ENCODE measurements at places on chromosomes 16 and 17.
A peak's percentile ranks its signal among the peaks of the same experiment; 100 is the strongest.

- no peak for DNase-seq
These were observed 48.1 kb downstream of the KSR1 start for GRCh38 chr17:27504188-27504995.

- no peak for DNase-seq
These were observed 7.3 kb downstream of the CACNA1H start for GRCh38 chr16:1159973-1160772.

DNA sequence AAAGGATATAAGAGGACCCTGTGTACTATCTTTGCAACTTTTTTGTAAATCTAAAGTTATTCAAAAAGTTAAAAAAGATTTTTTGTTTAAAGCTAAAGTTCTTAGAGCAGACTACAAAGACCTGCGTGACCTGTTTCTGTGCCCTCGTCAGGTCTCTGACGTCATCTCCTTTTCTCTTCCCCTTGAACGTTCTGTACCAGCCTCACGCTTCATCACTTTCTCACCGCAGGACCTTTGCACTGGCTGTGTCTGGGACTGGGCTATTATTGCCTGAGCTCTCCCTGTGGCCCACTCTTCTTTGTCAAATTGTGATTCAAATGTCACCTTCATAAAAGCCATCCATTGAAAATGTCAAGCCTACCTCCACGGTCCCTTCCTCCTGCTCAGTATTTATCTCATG lies 222.8 kb downstream of the RBFOX1 start:
- DNase-seq, result no peak

GRCh38 chr17:62821189-62822079 lies 13.3 kb upstream of the MARCHF10 start:
- no peak for DNase-seq

DNA sequence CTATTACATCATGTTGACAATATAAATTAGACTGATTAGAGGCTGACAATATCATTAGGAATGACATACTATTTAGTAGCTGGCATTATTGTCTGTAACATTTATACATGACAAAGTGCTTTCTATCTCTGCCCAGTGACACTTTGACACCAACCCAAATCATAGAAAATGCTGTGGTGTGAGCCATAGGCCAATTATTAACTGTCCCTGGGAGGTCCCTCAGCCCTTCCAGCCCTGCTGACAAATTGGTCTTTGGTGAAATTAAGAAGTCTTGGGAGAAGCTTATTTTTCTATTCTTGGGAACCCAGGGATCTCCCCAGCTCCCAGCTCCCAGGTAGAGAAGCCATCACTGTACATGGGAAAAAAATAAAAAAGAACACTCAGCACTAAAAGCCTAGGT lies 179.6 kb downstream of the AIPL1 start:
- DNase-seq, result no peak

DNA sequence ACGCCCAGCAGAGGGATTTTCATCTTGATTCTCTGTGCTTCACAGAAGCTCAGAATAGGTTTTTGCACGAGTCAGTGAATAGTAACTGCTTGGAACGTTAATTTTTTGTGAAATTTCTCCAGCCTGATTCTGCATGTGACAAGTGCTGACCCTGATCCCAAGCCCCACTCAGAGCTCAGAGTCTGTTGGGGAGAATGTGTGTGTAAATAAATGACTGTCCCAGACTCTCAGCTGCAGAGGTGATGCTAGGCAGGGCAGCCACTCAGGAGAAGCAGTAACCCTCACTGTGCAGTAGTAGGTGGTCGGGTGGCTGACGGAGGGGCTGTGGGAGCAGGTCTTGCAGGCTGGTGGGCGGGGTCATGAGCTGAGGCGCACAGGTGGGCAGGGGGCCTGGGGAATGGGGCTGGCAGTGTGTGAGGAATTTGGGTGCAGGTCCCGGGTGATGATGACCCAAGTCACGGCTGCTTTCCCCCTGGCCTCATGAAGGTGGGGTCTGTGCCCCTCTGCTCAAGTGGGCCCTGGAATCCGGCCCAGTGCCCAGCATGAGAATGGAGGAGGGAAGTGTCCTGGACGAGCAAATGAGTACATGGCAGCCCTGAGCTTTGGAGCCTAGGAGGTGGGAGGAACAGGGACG lies 16.3 kb upstream of the FOXK2 start:
- no peak for DNase-seq

GRCh38 chr16:10465821-10466220 lies 80.0 kb downstream of the ATF7IP2 start:
- DNase-seq, result no peak

GRCh38 chr17:36105781-36106492 lies 2.3 kb downstream of the CCL4 start:
- DNase-seq, result no peak

DNA sequence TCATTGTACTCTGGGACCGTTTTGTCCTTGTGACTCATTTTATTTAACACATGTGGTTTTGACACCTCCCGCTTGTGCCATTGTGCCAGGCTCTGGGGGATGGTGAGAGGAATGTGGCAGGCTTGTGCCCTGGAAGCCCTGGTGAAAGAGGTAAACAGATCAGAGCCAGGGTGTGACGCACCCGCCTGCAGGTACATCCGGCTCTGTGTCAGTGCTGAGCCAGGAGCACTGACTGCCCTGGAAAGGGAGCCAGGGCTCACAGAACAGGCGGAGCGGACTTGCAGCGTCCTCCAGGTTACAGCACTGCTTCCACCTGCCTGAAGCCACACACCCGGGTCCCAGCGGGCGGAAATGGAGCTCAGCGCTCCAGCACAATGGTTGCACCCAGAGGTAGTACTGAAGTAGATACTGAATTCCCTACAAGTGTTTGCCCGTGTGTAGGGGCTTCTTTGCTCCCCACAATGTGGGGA lies 30.6 kb downstream of the CDRT15 start:
- peak; percentile 82 for DNase-seq

DNA sequence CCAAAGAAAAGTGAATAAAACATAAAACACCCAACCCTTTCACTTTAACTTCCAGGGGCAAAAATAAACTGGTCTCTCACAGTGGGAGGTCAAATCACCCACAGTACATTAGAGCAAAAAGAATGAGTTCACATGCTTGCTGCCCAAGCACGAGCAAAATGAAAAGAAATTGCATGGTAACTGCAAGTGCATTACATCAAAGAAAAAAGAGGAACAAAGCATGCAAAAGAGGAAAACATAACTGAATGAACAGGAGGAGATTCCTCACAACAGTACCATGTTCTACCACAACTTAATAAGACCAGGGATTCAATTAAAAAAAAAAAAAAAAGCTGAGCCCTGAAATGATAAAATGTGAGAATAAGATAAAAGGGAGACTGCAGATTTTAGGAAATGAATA lies 12.3 kb downstream of the DNAH2 start:
- no peak for DNase-seq

DNA sequence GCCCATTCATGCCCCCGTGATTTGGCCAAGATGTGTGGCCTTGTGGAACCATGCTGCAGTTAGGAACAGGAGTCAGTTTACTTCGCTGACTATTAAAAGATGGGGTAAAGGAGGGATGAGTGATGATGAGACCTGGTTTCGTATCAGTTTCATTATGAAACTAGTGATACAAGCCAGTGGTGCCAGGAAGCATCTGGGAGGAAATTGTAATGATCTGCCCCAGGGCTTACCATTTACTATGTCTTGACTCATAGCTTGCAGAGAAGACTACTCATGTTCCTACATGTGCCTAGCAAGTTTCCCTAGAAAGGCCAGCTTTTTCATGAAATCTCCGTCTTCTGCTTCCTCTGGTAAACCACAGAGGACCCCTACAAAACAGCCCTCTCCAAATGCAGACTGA lies 23.2 kb downstream of the CDH3 start:
- no peak for DNase-seq

DNA sequence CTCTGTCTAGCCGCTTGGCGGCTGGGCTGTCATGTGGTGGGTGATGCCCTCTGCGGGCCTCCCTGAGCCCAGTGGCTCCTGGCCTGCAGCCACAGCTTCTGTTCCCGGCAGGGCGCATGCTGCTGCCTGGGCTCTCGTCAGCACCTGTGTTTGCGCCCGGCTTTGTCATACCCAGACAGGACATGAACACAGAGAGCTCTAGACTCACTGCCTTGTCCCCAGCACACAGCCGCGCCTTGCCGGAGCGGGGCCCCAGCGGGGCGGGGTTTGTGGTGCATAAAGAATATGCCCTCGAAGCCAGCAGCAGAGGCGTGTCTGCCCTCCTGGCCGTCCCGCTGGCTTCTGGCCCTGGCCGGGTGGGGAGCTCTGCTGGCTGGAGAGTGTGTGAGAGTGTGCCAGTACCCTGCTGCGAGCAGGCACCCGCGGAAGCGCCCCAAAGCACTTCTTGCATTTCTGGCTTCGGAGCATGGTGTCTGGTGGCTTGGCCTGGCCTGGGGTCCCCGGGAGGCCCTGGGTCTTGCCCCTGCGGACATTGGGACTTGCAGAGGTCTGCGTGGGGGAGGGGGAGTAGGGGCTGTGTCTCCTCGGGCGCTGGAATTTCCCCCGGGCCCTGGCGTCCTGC lies 14.4 kb downstream of the ASPSCR1 start:
- no peak for DNase-seq

GRCh38 chr16:49488740-49489525 lies 115.3 kb downstream of the C16orf78 start:
- no peak for DNase-seq

- peak; percentile 44 for DNase-seq
These were observed at the start of gene WNT3 for GRCh38 chr17:46818316-46818928. WNT3 (minus strand) TSS chr17:46818692; CDS start chr17:46818597, 95 bp downstream.

DNA sequence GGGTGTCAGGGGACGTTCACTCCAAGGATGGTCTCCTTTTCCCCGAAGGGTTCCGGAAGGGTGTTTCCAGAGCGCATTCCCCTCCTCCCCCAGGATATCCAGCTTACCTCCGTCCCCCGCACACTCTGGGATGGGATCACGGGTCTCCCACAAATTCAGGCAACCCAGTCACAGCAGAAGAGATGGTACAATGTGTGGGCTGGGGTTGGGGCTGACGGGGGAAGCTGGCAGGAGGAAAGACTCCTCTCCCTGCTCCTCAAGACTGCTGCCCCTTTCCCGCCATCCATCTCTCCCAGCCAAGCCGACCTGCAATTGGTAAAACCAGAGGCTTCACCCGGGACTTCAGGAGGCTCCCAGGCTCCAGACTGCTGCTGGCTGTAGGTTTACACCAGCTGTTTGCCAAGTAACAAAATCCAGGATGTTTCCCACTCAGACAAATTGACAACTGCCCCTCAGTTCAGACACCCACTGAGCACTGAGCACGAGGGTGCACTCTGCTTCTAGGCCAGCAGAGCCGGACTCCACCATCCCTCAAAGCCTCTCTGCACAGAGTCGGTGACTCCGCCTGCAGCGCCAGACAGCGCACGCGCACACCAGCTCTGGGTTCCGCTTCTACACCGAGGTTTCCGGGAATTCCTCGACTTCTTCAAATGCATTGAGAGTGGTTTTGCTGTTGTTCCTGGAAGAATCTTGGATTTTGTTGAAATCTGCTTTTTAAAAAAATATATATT lies 37.7 kb downstream of the ASPA start:
- no peak for DNase-seq

GRCh38 chr17:73759734-73760438 lies 115.6 kb upstream of the SDK2 start:
- no peak for DNase-seq

DNA sequence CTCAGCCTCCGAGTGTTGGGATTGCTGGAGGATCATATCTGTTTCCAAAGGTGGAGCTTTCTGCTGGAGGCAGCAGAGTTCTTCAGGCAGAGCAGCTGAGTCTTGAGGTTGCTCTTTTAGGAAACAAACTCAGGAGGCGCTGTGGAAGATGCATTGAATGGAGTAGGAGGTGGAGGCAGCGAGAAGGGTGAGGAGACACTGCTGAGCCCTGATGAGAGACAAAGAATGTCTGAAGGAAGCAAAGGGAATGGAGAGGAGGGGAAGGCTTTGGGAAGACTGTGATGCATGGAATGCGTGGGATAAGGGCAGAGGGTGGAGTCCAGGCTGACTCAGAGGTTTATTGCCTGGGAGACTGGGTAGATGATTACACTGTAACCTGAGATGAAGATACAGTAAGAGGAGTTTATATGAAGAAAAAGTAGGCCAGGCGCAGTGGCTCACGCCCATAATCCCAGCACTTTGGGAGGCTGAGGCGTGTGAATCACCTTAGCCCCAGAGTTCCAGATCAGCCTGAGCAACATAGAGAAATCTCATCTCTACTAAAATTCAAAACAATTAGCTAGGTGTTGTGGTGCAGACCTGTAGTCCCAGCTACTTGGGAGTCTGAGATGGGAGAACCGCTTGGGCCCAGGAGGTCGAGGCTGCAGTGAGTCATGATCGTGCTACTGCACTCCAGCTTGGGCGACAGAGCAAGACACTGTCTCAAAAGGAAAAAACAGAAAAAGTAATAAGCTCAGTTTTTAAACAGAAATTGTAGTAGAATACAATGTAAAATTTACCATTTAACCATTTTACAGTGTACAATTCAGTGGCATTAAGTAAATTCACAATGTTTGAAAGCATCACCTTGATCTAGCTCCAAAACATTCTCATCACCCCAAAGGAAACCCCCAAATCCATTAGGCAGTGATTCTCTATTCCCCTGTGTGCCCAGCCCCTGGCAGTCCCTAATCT lies 17.8 kb upstream of the TMEM219 start:
- DNase-seq, result no peak

- no peak for DNase-seq
These were observed 18.4 kb upstream of the RBBP6 start for GRCh38 chr16:24520983-24521382.
